ENCODE measurements at places on chromosomes 16 and 17.
A peak's percentile ranks its signal among the peaks of the same experiment; 100 is the strongest.

DNA sequence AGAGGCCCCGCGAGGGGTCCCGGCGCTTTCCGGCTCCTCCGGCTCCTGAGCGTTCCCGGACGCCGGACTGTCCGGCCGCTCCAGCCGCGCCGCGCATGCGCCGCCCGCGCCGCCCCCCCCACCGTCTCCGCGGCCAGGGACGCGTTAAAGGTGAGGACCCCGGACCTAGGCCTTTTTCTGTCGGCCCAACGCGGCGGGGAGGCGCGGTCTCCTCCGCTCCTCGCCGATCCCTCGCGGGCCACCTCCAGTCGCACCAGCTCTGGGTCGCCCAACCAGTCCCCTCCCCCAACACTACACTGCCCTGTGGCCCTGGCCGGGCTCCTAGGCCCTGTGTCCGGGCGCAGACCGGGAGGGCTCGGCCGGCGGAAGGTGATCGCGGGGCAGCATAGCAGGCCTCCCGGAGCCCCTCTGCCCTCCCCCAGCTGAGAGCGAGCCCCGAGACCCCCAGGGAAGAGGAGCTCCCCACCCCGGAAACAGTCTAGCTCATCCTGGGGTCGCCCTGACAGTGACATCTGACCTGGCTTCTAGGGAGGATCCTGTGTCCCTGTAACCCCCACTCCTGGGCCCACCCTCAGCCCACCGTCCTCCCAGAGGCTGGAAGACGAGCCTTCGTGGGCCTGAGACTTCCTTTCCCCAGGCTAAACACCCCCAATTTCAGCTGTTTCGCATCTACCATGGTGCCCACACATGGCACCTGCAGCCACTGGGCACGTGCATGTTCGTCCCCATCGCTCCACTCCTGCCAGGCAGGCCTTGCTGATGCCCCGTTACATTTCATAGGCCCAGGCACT is 14.7 kb upstream of the BCAR1 start:
- DNase-seq, result peak; percentile 85

- DNase-seq, result no peak
These were observed 43.2 kb downstream of the CUEDC1 start for GRCh38 chr17:57911834-57912673.

DNA sequence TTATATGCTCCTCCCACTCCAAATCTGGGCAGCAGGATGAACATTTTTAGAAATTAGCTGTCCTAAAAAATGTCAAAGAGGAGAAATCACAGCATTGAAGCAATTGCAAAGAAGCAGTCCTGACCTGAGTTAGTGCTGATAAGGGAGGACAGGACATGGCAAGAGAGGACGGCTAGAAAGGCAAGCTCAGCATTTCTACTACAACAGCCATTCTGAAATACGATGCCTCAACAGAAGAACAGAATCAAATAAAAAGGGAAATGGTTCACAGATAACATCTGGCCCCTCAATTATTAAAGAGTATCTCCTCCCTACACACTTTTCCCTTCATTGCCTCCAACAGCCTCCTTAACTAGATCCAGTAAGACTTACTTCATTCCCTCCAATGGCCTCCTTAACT is 18.3 kb downstream of the VPS53 start:
- DNase-seq, result no peak

DNA sequence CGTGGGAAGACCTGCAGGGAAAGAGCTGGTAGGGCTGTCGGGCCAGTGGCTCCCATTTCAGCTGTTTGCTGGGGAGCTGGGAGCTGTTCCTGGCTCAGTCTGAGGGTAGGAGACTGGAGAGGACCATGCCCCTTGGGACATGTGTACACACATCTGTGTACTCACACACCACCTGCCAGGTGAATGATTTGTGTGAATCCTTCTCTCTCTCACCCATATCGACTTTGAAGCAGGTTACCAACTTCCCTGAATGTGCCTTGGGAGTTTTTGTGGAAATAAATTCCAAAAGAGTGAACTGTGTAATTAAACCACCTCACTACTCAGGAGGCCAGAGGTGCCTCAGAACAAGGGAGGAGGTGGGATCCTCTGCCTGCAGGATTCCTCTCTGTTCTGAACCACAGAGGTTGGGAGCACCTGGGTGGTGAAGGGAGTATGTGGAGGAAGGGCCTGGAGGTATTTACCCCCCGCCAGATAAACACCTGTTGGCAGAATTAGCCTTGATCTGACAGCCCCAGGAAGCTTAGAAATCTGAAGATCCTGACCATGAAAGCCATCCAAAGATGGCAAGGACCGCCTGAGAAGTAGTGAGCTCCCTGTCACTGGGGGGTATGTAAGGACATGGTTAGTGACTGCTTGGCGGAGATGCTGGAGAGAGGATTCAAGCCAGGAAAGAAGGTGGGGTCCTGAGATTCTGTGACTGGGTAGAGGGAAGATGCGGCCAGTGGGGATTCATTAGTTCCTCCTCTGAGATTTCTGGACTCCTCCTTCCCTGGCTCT is 3.3 kb downstream of the ABCC3 start:
- no peak for DNase-seq

DNA sequence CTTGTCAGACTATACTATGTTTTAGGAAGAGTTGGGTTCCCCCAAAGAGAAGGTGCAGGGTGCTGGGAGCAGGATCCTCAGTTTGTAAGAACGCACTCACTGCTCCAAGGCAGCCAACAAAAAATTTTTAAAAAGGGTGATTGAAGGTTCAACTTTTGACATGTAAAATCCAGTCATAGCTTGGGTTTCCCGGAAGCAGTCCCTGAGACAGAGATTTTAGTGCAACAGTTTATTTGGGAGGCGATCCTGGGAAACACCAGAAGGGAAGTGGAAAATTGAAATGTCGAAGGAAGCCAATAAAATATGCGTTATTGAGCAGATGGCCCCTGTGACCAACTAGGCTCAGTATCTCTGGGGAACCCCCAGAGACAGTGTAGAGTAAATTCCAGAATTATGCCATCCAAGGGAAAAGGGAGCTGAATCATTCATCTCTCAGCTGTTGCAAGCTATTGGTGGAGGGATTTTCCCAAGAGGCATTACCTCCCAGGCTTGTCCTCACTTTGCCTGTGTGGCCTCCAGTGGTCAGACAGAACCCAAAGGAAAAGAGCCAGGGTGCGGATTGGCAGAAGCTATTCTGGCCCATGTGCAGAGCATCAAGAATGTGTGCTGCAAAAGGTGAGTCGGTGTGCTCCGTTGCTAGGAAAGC is 72.9 kb downstream of the HS3ST3B1 start:
- no peak for DNase-seq

GRCh38 chr16:1258906-1259759 is 3.3 kb downstream of the TPSD1 start:
- DNase-seq, result no peak
